Type B pancreatic cell (in vitro differentiated cells): ENCODE measurements at places on chromosomes 6 and 20.

- no peak for DNase-seq
Measured at GRCh38 chr6:13425943-13426931, 61.2 kb downstream of the GFOD1 start.

- DNase-seq = no peak
Measured at GRCh38 chr20:23583526-23583925, 15.2 kb upstream of the CST9L start.

DNA sequence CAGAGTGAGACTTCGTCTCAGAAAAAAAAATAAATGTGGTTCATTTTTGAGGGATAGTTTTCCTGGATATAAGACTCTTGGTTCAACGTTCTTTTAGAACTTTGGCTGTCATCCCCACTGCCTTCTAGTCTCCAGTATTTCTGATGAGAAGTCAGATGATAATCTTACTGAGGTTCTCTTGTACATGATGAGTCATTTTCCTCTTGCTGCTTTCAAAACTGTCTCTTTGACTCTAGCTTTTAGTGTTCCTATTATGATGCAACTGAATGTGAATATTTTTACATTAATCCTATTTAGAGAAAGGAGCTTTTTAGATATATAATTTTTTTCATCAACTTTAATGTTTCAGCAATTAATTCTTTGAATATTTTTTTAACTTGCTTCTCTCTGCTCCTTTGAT lies 46.0 kb upstream of the OR14J1 start:
- DNase-seq = no peak

DNA sequence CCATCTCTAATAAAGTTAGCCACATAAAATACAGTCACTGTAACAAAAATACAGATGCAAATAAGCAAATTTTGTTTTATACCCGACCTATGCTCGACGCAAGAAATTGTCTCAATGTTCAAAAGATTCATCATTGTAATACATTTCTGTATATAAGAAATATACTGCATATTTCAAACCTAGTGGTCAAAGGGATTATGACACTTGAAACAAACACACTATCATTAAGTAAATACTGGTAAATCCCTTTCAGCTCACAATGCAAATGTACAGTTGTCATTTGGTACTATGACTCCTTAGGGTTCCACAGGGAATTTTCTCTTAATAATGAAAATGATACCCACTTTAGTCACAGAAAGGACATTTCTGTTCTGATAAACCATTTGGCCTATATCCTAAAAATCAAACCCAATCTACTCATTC lies 2.2 kb downstream of the HIVEP2 start:
- DNase-seq = no peak

DNA sequence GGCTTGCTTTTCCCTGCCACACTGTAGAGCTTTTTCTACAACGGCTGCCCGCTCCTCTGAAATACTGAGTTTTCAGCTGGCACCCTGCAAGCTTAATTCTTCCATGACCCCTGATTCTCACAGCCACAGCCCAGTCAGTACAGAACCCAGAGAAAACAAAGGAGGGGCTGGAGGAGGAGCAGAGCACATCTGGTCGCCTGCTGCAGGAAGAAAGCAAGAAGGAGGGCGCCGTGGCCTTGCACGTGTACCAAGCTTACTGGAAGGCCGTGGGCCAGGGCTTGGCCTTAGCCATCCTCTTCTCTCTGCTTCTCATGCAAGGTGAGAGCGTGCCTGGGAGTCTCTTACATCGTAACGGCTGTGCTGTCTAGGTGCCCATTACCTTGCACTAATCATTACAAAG lies 11.3 kb downstream of the DLK2 start:
- no peak for DNase-seq

- DNase-seq = peak; percentile 78
Measured at GRCh38 chr20:58308680-58309527, 611 bp upstream of the RAB22A start.

GRCh38 chr6:39366931-39367618 lies 44.6 kb upstream of the KCNK16 start:
- no peak for DNase-seq

DNA sequence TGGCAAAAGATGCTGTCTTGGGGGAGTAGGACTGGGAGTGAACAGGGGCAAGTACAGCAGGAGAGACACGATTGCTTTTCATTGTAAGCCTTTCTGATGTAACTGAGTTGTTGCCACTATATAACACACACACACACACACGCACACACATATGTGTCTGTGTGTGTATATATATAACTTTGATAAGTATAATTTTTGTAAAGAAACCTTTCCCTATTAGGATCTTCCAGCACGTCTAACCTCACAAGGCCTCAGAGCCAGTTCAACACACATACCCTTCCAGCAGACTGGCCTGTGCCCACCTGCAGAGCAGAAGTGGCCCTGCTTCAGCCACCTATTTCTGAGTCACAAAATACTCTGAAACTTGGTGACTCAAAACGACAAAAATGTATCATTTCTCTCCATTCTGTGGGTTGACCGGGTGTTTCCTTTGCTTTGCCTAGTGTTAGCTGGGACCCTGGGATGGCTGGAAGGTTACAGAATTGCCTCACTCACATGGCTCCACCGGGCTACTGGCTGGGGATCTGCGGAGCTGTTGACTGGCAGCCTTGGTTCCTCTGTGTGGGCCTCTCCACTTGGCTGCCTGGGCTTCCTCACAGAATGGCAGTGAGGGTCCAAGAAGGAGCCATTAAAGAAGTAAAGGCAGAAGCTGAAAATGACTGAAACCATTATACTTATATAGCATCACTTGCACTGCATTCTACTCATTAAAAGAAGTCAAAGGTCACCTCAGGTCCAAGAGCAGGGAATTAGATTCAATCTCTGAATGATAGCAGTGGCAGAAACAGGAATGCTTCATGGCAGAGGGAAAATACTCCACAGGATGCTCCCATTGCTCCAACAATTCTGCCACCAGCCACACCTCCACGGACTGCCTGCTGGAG lies 126.4 kb downstream of the BANF2 start:
- no peak for DNase-seq

DNA sequence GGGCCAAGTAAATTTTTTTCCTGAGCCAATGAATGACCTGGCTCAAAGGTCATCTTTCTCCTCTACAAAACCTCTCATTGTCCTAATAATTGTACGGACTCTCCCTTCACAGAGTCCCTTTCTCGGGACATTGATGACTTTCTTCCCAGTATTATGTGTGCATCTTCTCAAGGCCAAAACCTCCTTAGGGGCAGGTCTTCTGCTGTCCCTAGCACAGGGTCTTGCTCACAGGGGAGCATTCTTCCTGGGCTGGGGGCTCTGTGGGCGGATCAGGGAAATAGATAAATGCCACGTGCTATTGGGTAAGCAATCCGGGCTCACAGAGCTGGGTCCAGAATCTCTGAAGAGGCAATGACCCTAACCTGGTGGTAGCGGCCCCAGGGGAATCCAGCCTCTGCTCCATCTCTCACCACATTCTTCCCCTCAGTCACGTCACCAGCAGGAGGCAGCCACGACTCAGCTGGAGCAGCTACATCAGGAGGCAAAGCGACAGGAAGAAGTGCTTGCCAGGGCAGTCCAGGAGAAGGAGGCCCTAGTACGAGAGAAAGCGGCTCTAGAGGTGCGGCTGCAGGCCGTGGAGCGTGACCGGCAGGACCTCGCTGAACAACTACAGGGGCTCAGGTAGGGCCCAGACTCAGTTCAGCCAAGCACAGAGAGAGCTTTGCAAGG lies 23.5 kb downstream of the CEP250 start:
- no peak for DNase-seq

- no peak for DNase-seq
Measured at GRCh38 chr6:106630366-106630765, 988 bp downstream of the QRSL1 start.

GRCh38 chr6:82963191-82963925 lies 102.3 kb downstream of the UBE3D start:
- DNase-seq = no peak

DNA sequence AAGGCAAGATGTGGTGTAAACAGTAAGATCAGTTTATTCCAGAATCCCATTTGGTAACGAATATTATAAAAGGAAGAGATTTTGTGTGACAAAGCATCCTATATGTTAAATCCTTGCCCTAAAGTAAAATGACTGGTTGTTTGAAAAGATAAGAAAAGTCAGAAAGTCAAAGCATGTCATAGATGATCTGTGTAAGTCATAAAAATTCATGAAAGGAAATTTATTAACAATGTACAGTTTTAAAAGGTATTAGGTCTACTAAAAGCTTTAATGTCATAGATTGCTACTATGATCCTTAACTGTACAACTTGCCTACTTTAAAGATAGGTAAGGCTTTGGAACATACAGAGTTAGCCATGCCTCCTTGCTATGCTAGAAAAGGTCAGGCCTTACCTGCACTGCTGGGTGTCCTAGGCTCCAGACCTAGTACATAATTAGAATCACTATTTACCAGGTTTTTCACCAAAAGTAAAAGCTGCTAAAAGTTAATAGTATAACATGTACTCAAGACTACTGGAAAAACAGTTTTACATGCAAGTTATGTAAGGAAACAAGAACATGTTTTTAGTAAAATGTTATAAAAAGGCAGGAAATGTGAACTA lies 1090.1 kb upstream of the ADGRB3 start:
- no peak for DNase-seq

DNA sequence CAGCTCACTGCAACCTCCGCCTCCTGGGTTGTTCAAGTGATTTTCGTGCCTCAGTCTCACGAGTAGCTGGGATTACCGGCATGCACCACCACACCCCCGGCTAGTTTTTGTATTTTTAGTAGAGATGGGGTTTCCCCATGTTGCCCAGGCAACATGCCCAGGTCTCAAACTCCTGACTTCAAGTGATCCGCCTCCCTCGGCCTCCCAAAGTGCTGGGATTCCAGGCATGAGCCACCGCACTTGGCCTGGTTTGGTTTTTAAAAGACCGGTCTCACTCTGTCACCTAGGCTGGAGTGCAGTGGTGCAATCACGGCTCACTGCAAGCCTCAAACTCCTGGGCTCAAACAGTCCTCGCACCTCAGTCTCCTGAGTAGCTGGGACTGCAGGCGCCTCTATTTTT lies 40.1 kb downstream of the VSTM2L start:
- DNase-seq = peak; percentile 52

- DNase-seq = no peak
Measured at GRCh38 chr6:22350109-22350508, 53.3 kb upstream of the PRL start.

DNA sequence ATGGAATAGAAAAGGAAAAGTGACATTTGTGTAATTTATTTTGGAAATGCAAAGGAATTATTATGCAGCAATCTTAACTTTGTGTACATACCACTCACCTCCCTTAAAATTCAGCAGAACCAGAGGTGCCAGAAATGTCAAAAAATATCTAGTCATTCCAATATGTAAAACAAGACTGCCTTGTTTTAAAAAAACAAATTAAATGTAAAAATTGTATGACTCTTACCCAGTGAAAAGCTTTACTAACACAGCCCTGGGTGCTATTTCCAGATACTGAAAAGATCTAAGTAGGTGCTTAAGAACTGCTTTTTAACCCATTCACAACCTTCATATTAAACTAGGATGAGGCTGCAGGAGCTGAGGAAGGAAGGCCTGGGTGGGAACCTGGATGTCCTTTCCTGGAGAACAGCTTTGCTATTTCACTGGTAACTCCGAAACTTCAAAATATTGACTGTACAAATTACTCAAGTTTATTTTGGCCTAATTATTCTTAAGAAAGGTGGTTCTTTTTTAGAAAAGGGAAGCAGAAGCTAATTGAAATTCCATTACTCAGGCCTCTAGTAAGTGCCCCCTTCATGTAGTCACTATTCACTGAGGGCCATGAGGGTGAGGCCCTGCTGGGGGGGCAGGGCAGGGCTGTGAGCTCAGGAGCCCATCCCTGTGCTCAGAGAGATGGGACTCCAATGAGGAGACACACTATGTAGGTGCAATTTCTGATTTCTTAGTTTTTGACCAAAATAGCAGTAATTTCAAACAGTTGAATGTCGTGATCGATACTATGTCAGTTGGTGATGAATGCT lies 139.6 kb downstream of the MAP3K4 start:
- no peak for DNase-seq

- no peak for DNase-seq
Measured at GRCh38 chr6:169935861-169936260, 184.4 kb downstream of the ERMARD start.

DNA sequence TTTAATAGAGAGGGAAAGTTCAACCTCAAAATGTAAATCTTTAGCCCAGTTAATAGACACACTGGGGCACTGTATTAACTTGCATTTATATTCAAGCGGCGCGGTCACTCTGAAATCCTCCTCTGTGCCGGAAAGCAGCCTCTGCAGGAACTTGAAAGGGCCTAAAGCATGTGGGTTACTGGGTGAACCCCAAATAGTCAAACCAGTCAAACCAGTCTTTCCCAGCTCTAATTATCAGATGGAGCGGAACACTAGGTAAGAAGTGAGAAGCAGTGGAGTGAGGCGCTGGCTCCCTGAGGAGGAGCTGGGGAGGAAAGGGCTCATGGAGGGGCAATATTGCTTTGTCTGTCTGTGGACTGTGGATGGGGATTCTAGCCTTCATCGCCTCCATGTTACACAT lies 531.3 kb downstream of the QKI start:
- no peak for DNase-seq

DNA sequence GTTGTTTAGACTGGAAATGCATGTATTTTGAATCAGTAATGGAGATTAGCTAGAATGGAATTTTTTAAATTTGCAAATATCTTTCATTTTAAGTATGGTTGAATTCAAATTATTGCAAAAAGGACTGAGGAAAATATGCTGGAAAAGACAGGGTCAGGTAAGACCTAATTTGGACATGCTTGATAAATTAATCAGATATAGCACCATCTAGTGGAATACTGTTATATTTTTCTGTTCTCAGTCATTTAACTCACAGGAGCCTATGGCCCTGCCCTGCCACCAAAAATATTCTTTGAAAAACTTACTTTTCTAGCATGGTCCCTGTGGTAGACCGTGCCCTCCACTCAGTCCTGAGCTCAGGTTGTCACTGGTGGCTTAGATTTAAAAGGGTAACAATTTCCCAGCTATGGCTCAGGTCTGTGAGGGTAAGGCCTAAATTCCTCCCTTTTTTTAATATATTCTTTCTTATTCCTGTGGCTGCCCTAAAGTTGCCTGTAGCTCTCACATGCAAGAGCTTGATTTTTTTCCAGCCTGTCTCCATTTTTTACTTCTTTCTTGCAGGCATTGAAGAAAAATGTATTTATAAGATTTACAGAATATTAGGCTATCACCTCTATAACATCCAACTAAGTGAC lies 25.3 kb upstream of the KIAA1586 start:
- no peak for DNase-seq

DNA sequence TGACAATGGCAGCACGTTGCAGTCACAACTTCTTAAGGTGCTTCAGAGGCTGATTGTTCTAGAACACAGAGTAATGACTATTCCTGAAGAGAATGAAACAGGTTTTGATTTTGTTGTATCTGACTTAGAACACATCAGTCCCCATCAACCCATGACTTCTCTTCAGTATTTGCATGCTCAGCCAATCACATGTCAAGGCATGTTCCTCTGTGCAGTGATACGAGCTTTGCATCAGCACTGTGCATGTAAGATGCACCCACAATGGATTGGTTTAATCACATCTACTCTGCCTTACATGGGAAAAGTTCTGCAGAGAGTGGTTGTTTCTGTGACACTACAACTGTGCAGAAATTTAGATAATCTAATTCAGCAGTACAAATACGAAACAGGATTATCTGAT lies 54.3 kb downstream of the PGM3 start:
- no peak for DNase-seq
